ENCODE measurements at places on chromosomes 7 and 10.
A peak's percentile ranks its signal among the peaks of the same experiment; 100 is the strongest.

DNA sequence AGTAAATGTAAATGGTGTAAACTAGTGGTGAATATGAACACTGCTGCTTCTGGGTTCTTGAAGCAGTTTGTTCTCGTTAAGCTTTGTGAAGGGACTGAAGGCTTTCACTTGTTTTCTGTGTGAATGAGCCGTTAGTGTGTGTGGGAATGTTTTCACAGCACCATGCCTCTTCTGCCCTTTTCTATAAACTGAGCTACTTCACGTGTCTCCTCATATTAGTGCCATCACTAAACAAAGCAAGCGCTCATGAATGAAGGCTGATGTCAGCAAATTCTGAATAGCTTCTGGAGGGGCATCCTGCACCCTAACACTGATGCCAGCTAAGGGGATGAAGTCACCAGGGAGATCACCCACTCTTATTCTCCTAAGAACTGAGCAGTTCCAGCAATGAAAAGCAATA, 205.6 kb upstream of the ETV1 start:
- no peak for DNase-seq

GRCh38 chr10:104446151-104446550, 92.5 kb downstream of the CFAP58 start:
- DNase-seq, result peak; percentile 53

DNA sequence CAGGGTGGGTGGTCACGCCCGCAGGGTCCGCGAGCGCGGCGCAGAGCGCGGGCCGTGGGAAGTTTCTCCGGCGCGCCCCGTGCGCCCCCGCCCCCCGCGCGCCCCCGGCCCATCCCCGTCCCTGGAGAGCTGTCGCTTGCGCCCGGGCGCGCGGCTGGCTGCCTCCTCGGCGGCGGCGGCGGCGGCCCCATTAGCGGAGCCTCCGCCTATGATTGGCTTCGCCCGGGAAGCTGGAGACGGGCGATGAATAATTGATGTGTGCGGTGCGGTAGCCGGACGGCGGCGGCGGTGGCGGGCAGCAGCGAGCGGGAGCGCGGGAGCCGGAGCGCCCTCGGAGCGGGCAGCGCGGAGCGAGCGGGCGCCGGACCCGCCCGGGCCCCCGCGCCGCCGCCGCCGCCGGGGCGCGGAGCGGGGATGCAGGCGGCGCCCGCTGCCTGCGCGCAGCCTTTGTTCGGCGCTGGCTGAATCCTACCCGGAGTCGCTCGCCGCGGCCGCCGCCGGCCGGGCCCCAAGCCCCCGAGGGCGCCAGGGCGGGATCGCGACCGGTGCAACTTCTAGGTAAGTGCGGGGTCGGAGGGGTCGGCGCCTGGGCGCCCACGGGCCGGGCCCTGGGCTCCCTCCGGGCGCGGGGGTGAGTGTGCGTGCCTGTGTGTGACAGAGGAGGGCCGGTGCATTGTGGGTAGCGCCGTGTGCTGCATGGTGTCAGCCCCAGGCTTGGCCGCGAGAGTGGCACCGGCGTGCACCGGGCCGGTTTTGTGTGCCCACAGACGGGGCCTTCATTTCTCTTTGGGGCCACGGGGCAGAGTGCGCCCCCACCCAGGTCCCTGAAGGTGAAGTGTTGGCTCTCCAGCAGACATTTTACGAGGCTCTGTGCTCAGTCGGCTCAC, 103.8 kb upstream of the PPIF start:
- peak; percentile 40 for DNase-seq

GRCh38 chr10:3865565-3865964, 80.6 kb upstream of the KLF6 start:
- DNase-seq, result no peak

- DNase-seq, result no peak
Observed at GRCh38 chr10:118871244-118871865, 116.6 kb upstream of the CACUL1 start.

DNA sequence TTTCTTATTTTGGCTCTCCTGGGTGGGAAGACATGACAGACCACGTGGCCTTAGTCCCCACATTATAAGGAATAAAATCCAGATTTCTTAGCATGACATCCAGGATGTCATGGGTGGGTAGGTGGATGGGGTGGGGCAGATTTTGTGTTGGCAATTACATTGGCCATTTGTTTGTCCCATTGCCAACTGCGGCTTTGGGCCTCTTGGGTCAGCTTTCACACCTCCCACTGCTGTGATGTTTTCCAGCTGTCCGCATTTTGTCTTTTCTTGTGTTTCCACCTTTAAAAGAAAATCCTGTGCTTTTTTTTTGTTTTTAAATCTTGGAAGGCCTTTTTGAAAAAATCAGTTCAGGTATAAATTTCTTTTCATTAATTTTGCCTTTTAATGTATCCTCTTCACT, 237.0 kb downstream of the SDK1 start:
- DNase-seq, result no peak

GRCh38 chr10:131195558-131196159, 115.9 kb downstream of the TCERG1L start:
- no peak for DNase-seq

- DNase-seq, result peak; percentile 64
Observed at GRCh38 chr7:140604760-140605159, 35.9 kb downstream of the DENND2A start.

- DNase-seq, result peak; percentile 71
Observed at GRCh38 chr10:101397140-101397539, 43.2 kb downstream of the BTRC start.

GRCh38 chr10:91024541-91024940, 103.7 kb upstream of the ANKRD1 start:
- DNase-seq, result no peak

DNA sequence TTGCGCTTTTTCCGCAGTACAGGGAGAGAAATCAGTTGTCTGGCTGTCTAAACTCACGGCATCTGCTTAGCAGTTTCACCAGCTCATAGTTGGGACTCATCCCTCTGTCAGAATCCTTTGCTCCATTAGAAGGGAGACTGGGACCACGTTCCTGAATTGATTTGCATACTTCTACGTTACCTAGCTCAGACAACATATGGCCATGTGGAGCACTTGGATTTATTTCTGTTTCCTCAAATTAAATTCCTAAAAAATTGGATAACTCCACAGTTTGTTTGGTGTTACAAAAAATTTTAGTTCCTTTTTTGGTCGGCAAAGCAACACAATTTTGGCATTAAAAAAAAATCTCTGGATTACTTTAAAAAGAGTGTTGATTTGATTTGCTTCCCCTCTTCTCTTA, 614.0 kb downstream of the AUTS2 start:
- no peak for DNase-seq

GRCh38 chr7:66119245-66119850, 4.7 kb downstream of the CRCP start:
- DNase-seq, result no peak

GRCh38 chr10:29353305-29353704, 64.4 kb downstream of the LYZL1 start:
- no peak for DNase-seq

DNA sequence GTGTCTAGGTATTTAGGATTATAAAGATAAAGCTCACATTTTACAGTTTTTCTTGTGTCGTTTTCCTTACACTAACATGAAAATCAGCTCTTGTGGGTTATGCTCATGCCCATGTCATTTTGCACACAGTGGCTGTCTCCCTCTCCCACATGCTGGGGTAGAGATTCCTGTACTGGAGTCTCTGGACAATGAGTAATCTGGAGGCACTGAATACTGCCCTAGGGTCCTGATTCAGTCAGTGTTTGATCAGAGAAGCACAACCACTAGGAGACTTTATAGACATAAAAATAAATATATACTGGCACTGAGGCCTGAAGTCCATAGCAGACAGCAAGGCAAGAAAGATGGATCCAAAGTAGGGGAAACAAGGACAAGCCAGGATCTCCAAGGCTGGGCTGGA, 1008.8 kb downstream of the KCNMA1 start:
- DNase-seq, result no peak

DNA sequence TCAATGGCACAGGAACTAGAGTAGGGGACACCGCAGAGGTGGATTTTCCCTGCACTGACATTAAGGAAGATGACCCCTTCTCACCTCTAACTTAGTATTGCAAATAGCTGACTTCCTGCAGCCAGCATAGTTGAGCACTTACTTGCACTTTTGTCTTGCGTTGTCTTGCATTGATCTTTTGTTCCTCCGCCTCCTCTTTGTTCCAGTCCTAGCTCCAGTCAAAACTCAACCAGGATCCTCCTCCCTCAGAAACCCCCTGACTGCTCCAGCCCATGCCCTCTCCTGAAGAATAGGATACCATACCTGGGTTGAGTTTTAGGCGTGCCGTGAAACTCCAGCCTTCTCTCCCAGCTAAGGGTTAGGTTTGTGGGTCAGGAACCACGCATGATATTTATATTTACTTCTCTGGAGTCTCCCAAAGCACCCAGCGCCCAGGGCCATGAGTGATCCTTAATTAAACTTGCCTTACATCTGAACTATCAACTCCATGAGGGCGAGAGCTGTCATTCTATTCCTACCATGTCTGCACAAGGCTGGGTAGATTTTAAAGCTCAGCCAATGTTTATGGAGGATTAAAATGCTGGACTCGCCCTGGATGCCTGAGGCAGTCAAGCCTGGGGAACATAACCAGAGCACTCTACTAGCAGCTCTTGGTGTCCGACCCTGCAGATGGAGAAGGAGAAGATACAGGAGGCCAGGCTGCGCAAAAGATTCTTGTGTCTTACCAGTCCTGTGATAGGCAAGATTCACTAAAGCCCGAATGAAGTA, 14.1 kb downstream of the ZNF467 start:
- no peak for DNase-seq

- no peak for DNase-seq
Observed at GRCh38 chr7:94011714-94012353, 7.7 kb upstream of the BET1 start.

DNA sequence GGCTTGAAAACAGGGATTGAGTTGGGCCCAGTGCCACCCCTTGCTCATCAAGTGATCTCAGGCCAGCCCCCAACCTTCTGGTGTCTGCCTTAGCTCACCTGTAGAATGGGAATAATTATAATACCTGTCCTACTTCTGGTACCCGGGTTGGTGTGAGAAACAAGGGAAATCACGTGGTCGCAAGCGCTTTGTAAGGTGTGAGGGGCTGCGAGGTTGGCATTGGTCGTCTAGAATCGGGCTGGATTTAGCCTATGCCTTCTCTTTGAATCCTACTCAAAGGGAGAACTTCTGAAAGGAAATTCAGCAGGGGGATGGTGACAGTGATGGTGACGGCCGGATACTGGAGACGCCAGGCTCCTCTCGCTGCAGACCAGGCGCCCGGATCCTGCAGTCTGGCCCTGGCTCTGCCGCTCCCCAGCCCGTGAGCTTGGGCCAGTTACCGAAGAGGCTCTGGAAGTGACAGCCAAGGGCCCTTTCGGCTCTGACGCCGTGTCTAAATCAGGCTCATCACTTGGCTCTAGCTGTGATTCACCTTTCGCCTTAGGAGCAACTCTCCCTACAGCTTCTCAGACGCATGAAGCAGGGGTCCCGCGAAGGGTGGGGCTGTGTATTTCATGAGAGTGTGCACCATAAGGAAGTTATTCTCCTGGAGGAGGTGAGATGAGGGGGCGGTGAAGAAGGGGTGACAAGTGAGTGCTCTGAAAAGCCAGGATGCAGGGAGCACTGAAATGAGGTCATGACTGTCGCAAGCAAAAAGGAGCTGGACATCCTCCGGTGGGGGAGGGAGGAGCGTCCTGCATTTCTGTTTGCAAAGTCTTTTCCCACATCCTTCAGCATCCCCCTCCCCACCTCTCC, 4.0 kb upstream of the CREB5 start:
- no peak for DNase-seq

DNA sequence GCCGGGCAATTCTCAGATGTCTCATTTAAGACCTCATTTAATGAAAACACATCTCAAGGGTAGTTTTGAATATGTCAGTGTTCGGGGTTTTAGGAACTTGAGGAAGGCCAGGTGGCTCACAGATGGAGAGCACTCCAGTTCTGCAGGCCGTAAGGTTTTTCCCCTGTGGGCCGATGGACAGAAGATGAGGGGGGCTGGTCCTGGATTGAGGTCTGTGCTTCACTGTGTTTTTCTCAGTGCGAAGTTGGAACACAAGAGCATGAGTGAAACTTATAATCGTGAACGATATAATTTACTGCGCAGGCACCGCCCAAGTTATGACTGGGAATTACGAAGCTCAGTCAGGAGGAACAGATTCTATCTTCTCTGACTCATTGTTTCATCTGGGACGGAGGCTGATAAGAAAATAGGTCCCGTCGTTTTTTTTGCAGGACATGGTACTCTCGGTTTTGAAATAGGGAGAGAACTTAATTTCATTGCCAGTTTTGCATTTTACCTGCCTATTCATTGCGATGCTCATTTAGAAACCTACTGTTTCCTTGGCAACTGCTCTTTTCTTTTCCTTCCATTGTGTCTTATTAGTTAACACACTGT, 591.0 kb upstream of the PFKP start:
- no peak for DNase-seq

- peak; percentile 30 for DNase-seq
Observed at GRCh38 chr10:79608505-79609375, 2.0 kb upstream of the SFTPA1 start.

DNA sequence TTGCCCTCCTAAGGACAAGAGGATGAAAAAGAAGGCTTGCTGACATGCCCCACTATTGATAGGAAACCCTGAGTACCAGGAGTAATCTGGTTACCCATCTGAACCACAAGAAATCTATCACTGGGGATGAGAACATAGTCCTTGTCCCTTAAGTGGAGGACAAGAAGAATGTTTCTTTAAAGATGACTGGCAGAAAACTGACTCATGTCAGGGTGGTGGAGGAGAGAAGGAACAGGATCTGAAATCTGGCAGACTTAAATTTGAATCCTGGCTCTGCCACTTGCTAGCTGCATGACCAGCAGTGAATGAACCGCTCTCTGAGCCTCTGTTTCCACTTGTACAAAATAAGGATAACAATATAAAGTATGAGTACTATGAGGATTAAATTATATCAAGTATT, 38.9 kb upstream of the XPNPEP1 start:
- DNase-seq, result peak; percentile 55

DNA sequence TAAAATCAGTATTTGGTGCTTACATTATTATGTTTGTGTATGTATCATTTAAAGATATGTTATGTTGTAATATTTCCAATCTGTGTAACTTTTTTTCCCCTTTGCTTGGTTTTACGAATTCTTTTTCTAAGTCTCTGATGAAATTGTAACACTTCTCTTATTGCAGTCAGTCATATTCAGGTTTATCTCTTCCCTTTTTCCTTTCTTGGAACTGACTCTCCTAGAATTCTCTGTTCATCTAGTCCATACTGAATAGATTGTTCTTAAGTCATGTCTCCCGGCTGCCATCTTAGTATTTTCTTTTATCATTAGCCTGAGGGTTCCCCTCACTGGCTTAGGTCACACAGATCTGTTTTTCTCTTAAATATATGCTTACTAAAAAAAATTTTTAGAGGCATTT, 44.6 kb downstream of the PHTF2 start:
- DNase-seq, result no peak

- DNase-seq, result peak; percentile 85
Observed at GRCh38 chr7:151085691-151086620, at the start of gene AGAP3. Gene AGAP3 (plus strand): TSS chr7:151086475. CDS start chr7:151086742, 267 bp downstream.

GRCh38 chr7:114419441-114420272, 5.0 kb downstream of the FOXP2 start:
- no peak for DNase-seq

DNA sequence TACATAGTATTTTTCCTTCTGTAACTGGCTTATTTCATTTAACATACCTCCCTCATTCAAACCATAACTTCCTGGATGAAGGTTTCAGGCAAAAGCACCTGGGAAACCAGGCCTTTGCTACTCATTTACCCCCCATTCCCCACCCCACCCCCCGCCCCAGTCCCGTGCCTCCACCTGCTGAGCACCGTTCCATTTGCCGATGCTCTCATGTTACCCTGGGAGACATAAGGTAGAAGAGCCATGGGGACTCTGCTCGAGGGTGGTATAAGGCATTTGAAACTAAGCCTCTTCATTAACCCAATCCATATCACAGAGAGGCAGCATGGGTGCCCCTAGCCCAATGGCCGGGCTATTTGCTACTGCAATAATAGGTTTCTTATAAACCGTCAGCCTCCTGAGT, 22.2 kb upstream of the MCM10 start:
- DNase-seq, result no peak

- DNase-seq, result peak; percentile 38
Observed at GRCh38 chr10:68086910-68087684, 12.0 kb upstream of the HERC4 start.

Measured in EH (cell line).